ENCODE measurements at places on chromosomes 3 and 15.

- no peak for DNase-seq
Measured at GRCh38 chr15:27292641-27293040, 321.7 kb downstream of the GABRG3 start.

GRCh38 chr15:92499731-92500530, 106.2 kb downstream of the ST8SIA2 start:
- no peak for DNase-seq

DNA sequence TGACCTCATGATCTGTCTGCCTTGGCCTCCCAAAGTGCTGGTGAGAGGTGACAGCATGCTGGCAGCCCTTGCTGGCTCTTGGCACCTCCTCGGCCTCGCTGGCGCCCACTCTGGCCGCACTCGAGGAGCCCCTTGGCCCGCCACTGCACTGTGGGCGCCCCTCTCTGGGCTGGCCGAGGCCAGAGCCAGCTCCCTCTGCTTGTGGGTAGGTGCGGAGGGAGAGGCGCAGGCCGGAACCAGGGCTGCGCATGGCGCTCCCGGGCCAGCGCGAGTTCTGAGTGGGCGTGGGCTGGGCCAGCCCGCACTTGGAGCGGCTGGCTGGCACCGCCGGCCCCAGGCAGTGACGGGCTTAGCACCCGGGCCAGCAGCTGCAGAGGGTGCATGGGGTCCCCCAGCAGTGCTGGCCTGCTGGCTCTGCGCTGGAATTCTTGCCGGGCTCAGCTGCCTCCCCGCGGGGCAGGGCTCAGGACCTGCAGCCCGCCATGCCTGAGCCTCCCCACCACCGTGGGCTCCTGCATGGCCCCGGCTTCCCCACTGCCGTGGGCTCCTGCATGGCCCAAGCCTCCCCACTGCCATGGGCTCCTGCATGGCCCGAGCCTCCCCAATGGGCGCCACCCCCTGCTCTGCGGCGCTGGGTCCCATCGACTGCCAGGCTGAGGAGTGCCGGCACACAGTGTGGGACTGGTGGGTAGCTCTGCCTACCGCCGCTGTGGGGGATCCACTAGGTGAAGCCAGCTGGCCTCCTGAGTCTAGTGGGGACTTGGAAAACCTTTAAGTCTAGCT, 76.4 kb upstream of the OSBPL11 start:
- no peak for DNase-seq

DNA sequence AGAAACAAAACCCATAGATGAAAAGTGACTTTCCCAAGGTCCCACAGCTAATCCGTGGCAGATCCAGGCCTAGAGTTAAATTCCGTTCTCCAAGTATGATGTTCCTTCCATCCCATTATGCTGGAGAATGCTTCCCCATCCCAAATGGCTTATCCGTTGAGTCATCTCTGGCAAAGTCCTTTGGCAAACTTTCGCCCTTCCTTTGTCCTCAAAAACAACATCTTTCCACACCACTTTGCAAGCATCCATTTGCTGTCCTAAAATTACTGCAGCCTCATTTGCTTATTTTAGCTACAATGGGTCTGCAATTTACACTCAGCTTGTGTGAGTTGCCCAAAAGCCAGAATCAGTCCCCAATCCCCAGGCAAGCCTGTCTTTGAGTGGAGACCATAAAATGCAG, 304.0 kb upstream of the TLE3 start:
- DNase-seq, result no peak

DNA sequence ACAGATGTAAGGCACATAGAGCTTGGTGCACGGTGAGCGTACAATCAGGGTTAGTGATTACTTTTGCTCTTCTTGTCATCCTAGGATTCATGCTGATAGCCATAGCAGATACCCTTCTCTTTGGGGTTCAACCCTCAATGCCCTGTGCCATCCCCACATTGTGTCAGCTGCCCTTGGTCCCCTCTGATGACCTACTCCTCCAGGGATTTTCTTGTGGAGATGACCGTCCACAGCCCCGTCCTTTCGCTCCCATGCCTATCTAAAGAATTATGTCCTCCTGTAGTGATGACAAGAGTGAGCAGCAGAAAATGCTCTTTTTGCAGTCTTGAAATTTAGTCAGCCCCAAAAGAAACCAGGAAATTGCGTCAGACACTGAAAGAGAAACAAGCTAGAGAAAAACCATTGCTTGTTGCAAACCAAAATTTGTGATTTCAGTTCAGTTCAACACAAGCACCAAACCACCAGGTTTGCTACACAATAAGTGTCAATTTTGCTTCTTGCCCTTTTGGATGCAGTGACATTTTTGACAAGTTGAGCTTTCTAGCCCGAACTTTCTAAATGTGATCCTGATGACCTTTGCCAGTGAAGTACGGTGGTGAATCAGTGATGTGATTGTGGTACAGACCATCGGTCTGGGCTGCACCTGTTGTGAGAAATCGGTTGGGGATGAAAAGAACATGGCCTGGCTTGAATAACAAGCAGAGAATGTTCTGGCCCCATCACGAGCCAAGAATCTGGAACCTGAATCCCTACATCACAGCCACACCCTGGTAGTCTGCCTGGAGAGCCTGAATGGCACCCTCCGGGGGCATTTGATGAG, 41.3 kb downstream of the CMTM7 start:
- DNase-seq, result no peak

- DNase-seq, result no peak
Measured at GRCh38 chr3:127089486-127090145, 103.3 kb upstream of the PRR23E start.

DNA sequence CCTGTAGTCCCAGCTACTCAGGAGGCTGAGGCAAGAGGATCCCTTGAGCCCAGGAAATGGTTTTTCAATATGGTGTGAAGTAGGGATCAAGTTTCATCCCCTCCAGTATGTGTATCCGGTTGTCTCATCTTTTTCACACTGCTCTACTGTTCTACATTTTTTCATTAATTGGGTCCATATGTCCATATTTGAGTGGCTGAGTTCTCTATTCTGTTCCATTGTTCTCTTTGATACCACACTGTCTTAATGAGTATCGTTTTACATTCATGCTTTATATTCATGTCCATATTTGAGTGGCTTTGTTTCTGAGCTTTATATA, 81.6 kb upstream of the LRRFIP2 start:
- DNase-seq, result no peak

GRCh38 chr15:99253381-99254090, 2.3 kb downstream of the LRRC28 start:
- DNase-seq, result no peak

GRCh38 chr15:40052604-40053003, 13.6 kb upstream of the SRP14 start:
- DNase-seq, result no peak

GRCh38 chr3:54954521-54954920, 26.7 kb upstream of the LRTM1 start:
- no peak for DNase-seq

- DNase-seq, result no peak
Measured at GRCh38 chr3:15151166-15151565, 52.2 kb upstream of the RBSN start.

DNA sequence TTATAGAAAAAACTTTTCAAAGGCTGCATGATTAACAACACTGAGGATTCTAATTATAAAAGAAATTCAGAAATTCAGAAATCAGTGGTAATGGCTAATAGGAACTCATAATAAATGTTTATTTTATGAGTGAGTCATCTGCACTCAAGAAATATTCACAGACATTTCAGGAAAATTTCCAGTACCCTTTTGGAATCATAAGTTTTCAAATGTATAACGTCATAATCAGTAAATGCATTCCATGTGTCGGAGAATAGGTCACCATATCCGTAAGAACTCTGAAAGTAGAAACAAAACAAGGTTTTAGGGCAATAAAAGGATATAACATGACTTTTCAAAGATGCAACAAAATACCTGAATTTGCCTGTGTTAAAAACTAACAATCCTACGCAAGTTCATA, 24.7 kb downstream of the EOGT start:
- no peak for DNase-seq

DNA sequence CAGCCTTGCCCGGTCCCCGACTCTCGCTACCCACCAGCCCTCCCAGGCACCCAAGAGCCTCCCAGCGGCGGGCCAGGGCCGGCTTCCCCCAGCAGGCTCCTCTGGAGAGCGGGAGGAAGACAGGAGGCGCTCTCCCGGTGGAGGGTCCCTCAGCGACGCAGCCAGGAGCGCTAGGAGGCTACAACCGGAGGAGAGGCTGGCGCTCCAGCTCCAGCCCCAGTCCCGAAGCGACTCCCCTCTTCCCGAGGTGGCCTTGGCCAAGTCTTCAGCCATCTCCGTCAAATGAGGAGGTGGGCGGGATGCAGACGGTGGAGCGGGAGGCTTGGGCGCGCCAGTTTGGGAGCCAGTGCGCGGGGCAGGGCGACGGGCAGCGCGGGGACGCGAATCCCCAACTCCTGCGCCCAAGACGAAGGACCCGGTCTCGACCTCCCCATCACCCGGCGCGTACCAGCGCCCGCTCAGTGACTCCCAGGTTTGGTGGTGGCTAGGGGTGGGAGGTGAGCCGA, 722 bp downstream of the CHRNA3 start:
- no peak for DNase-seq

DNA sequence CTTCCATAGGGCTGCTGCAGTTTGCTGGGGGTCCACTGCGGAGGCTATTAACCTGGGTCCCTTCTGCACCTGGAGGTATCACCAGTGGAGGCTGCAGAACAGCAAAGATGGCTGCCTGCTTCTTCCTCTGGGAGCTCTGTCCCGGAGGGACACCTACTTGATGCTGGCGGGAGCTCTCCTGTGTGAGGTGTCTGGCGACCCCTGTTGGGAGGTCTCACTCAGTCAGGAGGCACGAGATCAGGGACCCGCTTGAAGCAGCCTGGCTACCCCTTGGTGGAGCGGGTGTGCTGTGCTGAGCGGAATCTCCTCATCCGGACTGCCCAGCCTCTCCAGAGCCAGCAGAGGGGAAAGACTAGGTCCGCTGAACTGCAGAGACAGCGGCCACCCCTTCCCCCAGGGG, 56.0 kb upstream of the CTXND1 start:
- no peak for DNase-seq

- DNase-seq, result no peak
Measured at GRCh38 chr3:135944831-135945230, 20.7 kb upstream of the PPP2R3A start.

DNA sequence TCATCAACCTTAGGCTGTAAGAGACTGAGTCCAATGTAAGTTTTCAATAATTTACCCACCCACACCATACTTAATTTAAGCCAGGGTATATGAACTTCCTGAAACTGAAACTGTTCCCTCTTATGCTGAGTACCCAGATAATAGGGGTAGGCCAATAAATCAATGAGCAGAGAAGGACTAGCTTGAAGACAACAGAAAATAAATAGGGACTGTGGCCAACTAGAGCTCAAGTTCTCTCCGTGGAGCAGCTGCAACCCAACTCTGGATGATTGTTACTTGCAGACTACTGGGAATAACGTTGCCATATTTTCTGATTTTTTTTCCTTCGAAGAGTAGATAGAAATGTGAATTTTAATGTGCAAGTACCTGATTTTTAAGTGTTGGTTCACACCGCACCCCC, 128.0 kb downstream of the ATG7 start:
- no peak for DNase-seq

DNA sequence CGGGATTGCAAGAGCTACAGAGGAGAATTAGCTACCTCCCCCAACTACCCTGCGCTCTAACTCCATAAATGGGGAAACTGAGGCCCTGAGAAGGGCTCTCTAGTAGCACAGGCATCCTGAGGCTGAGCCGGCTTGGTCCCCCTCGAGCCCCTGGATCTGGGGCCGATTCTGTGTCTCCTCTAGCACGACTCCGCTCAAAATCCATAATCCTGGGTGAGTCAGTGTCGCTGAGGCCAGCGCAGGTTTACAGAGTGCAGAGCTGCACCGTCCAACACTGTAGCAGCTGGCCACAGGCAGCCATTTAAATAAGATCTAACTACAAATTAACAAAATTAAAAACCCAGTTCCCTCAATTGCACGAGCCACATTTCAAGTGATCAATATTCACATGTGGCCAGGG, 10.8 kb downstream of the GATA2 start:
- DNase-seq, result no peak

DNA sequence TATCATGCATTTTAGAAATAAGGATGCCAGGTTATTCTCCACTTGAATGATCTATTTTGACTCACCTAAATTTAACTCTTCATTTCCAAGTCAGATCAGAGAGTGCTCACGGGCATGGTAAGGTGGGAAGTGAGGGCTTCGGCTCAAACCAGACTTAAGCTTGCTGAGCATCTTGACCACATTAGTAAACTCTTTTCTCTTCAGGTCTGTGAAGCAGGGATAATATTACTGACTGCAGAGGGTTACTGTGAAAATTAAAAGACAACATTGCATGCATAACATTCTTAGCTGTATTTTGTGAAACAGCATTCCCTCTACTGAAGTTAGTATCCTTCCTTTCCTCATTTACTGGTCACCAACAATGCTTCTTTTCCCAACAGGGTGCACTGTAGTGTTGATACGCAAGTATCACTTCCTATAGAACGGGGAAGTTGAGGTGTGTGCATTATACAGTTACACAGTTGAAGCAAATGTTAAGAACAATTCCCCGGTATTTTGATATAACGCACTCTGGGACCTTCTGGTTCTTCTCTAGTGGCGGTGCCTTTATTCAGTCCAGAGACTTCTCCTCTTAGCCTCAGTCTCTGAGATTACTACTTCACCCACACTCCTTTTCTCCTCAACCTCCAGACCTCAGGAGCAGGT, 74.1 kb upstream of the MNS1 start:
- DNase-seq, result no peak

GRCh38 chr3:149188494-149188893, 33.1 kb downstream of the CP start:
- no peak for DNase-seq
